LHCN-M2 (cell line): ENCODE measurements at places on chromosomes 5 and 9.

GRCh38 chr5:7391814-7392692 is 3.9 kb upstream of the ADCY2 start:
- DNase-seq, result no peak

DNA sequence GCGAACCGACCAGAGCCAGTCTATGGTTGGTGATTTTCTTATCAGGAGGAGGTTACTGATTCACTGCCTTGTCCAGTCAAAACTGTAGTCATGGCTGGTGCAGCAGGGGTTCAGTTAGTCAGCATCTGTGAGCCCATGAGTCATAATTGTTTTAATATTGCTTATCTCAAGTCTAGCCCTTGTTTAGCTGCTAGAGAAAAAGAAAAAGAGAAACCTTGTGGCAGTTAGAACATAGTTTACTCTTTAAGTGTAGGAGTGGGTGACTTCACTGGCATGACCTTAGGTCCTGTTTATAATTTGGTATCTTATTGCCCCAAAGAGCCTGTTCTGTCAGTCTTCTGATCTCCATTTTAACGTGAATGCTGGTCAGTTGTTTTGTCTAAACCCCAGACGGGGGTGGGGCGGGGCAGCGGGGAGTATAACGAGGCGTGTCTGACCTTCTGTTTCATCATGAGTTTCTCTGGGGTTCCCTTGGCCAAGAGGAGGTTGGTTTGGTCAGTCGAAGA is 76.9 kb upstream of the NFIL3 start:
- peak; percentile 69 for DNase-seq

GRCh38 chr9:117325110-117325731 is 89.6 kb downstream of the ASTN2 start:
- DNase-seq, result no peak

- peak; percentile 75 for DNase-seq
These were observed 302.5 kb downstream of the MLLT3 start for GRCh38 chr9:20319641-20320337.

DNA sequence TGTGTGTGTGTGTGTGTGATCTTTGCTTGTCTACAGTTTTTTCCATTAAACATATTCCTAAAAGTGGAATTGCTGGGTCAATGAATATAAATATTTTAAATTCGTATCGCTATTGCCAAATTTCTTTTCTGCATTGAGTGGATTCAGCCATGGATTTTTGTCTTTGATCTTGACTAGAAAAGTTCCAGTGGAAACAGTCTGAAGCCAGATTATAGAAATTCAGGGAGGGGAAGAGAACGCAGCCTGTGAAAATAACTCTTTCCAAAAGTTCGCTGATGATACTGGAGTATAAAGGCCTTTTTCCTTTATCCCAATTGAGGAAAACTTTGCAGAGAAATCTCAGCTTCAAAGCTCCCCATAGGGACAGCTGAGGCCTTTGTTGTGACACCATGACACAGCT is 292.3 kb upstream of the CD180 start:
- DNase-seq, result no peak

DNA sequence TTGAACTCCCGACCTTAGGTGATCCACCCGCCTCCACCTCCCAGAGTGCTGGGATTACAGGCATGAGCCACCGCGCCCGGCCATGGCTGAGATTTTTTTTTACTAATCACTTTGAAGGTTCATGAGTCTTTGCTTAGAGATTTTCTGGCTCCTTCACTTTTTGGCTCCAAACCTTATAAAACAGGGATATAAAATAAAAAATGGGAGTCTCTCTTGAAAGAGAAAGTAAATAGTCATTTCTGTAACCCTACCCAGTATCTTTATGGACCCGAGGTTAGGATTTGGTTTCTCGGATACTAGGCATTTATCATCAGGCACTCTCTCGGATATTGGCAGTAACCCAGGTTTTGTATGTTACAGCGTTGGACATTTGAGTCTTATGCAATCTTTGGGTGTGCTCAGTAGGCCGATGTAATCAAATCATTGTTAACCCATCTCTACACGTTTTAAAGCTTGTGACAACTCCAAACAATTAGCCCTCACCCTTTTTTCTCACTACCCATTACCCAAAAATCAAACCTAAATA is 25.3 kb downstream of the STXBP1 start:
- DNase-seq, result peak; percentile 84

GRCh38 chr9:98944057-98944733 is 488 bp downstream of the COL15A1 start:
- no peak for DNase-seq

DNA sequence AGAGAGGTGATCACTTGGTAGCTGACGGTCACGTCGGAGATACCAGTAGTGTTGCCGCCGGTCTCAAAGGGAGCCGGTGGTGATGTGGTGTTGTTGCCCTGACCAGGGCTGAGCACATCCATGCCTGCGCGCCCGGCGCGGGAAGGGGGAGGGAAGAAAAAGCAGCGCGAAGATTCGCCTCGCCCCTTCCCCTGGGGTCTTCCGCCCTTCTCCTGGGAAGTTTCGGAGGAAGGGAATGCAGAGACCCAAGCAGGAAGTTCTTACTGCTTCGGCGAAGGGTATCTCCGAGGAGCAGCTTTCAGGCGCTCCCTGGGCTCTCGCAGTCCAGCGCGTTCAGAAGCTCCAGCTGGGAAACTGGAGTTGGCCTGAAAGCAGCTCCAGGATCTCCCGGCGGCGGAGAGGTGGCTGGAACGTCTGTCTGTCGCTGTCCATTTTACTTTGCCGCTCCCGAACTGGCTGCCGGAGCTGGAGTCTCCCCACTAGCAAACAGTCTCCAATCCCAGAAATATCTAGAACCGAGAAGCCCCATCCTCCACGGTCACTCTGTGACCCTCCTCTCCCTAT is 565 bp downstream of the HTR1A start:
- DNase-seq, result no peak

GRCh38 chr9:135440620-135441019 is 39.0 kb upstream of the PPP1R26 start:
- peak; percentile 19 for DNase-seq

DNA sequence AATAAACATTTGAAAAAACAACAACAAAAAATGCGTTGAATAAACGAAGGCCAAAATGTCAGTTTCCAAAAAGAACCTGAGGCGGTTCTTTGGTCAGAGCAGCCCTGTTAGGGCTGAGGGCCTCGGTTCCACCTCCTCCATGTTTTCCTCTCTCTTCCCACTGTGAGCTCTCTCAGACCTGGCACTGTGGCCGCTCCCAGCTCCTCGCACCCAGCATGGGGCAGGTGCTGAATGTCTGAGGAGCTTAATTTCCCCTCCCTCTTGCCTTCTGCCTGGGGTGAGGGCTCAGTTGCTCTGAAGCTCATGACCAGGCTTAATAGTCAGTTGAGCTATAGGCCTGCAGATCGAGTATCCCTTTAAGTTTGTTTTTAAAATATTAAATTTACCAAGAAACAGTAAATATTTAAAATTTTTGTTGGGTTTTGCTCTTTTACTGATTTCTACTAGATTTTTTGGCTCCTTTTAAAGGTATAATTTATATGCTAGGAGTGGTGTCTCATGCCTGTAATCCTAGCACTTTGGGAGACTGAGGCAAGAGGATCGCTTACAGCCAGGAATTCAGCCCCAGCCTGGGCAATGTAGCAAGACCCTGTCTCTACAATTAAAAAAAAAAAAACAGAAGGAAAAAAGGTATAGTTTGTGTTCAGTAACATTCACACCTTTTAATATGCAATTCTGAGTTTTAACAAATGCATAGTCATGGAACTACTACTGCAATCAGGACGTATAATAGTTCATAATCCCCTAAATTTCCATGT is 28.1 kb downstream of the DAPK1 start:
- DNase-seq, result no peak

DNA sequence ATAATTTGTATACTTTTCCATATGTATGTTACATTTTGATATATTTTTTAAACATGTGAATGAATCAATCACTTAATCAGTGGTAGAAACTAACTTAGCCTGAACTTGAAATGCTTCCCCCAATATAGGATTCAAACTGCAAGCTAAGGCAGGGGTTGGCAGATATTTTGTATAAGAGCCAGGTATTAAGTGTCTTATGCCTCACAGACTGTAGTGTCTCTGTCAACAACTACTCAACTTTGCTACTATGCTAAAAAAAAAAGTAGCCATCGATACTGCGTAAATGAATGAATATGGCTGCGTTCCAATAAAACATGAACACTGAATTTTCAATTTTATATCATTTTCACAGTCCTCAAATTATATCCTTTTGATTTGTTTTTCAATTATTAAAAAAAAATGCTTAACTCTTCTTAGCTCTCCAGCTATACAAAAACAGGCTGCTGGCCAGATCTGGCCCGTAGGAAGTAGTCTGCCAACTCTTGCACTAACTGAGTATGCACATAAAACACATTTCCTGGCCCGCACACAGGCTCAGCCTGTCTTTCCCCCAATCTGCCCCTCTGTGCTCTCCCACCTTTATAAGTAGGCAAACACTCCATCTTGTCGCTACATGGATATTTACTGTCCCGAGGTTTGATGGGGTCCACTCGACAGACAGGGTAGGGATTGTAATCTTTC is 91.8 kb downstream of the SAXO1 start:
- no peak for DNase-seq

DNA sequence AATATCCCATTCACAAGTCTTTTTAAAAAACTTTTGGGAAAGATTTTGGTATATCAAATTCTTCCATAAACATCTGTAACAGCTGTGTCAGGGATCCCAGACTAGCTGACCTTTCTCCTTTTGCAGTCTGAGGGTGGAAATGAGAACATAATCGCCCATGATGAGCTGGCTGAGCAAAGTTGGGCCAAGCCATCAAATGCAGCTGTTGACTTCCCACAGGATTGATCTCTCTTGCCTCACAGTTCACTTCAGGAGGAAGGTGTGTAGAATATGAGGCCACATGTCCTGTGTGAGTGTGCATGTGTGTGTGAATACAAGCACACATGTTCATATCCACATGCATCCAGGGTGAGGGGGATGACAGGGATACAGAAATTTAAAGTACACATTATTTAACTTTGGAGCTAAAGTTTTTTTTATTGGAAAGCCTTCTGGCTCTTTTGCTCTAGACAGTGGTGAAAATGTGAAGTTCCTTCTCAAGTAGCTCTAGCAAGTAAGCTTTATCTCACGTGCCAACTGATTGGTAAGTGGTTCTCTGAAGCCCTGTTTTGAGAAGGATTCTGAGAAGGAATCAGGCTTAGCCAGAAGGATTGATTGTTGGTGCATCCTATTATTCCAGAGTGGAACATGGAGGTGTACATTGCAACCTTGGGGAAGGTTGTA is 468.8 kb upstream of the DMAC1 start:
- DNase-seq, result no peak

DNA sequence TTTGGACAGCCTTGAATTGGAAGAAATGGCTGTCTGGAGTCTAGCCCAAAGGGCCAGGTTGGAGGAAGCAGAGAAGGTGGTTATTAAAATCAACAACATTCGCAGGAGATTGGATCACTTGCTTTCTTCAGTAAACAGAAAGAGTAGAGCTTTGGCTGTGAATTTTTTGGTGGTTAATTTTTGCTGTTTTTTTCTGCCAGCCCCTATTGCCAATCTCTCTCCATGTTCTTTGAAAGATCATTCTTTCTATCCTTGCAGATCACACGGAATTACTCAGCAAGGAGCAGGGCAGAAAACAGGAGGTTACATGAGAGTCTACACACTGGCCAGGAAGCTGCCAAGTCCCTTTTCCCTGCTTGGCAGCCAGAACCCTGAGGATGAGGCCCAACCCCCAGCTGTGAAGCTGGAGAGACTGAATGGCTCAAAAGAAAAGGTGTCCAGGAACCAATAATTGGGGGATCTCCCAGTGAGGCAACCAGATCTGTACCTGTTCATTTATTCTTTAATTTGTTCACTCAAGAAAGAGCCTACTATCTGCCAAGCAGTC is 13.0 kb downstream of the GLRX start:
- no peak for DNase-seq

- peak; percentile 68 for DNase-seq
These were observed 155.7 kb downstream of the GLIS3 start for GRCh38 chr9:4143936-4144717.

DNA sequence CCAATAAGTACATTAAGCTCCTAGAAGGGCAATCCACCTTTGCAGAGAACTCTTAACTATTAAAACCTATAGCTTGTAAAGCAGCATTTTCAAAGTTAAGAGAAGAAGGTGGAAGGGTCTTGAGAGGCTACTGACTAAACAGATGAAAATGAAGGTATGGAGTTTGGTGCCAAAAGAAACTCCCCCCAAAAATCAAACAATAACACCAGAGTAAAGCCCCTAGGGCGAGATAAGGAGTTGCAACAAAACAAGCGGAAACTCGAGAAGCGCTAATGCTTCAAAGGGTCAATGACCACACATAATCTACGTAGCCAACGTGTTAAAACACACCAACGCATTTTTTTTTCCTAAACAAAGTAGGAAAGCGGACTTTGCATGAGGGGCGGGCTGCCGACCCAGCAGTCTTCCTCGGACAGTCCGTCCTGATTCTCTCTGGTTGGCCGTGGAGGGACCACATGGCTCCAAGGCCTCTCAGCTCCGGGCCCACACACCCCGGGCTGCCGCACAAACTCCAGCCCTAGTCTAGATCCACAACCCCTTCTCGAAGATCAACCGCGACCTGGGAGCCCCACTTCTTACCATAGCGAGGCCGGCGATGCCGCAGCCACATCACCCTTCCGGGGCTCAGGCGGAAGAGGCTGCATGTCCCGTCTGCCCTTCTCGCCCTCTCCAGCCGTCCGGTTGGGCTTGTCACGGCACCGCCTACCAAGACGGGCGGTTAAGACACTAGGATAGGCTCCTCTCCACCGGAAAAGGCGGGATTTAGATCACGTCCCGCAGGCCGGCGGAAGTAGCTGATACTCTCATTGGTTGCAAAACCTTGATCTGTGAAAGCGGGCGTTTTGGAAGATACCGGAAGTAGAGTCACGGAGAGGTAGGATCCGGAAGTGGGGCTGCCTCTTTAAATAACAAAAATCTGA is at the start of the genes TMEM167A and XRCC4:
TSS of gene TMEM167A (minus strand) at position 653 of the 920 bp plus-strand sequence. CDS start at position 582, 71 bp downstream.
TSS of gene XRCC4 (plus strand) at position 806 of the 920 bp plus-strand sequence. CDS start 27,373 bp downstream, outside the sequence.
- DNase-seq, result peak; percentile 98
